Naive thymus-derived CD4-positive, alpha-beta T cell (primary cell): ENCODE measurements at places on chromosomes 16 and 17.

- no peak overlapping the region for H3K4me3 ChIP-seq
- no peak overlapping the region for H3K27ac ChIP-seq
- H3K4me1 ChIP-seq: peaks cover 36% of the 10 kb centered on the region
- H3K27me3 ChIP-seq: no peaks in the 10 kb centered on the region
These were observed 2.6 kb downstream of the JMJD6 start for GRCh38 chr17:76723812-76724211.

- DNase-seq: no peak
- no peaks in the 10 kb centered on the region for H3K27me3 ChIP-seq
- no peak overlapping the region for H3K4me3 ChIP-seq
- no peaks in the 10 kb centered on the region for H3K4me1 ChIP-seq
These were observed 536.4 kb downstream of the WWOX start for GRCh38 chr16:78635807-78636206.

GRCh38 chr17:21190078-21190477 is 23.9 kb downstream of the TMEM11 start:
- no peak for DNase-seq
- no peaks in the 10 kb centered on the region for H3K4me1 ChIP-seq
- H3K27me3 ChIP-seq: no peaks in the 10 kb centered on the region

DNA sequence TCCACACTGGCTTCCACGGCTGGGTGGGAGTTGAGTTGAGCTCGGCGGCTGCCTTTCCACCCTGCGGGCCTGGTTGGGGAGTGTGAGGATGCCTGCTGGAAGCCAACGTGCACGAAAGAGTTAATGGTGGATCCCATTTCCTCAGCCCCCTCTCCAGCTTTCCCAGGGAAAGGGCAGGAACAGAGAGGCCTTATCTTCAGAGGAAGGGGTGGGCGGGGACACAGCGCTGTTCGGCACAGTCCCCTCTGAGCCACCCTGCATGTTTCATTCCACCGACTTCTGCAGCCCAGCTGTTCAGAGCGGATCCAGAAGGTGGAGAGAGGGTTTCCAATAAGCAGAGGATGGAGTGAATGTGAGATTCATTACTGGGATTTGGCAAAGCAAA is 295.3 kb downstream of the SEC14L1 start:
- peak overlapping the region; percentile 92 for H3K27ac ChIP-seq
- DNase-seq: no peak
- H3K36me3 ChIP-seq: no peaks in the 10 kb centered on the region
- peaks cover 87% of the 10 kb centered on the region for H3K4me1 ChIP-seq
- H3K4me3 ChIP-seq: peak overlapping the region; percentile 67
- no peaks in the 10 kb centered on the region for H3K27me3 ChIP-seq

GRCh38 chr17:76742958-76743357 is 5.0 kb downstream of the MFSD11 start:
- DNase-seq: no peak
- peaks cover 17% of the 10 kb centered on the region for H3K4me1 ChIP-seq
- H3K36me3 ChIP-seq: peaks cover 4% of the 10 kb centered on the region
- no peak overlapping the region for H3K4me3 ChIP-seq
- no peaks in the 10 kb centered on the region for H3K27me3 ChIP-seq
- no peak overlapping the region for H3K27ac ChIP-seq

DNA sequence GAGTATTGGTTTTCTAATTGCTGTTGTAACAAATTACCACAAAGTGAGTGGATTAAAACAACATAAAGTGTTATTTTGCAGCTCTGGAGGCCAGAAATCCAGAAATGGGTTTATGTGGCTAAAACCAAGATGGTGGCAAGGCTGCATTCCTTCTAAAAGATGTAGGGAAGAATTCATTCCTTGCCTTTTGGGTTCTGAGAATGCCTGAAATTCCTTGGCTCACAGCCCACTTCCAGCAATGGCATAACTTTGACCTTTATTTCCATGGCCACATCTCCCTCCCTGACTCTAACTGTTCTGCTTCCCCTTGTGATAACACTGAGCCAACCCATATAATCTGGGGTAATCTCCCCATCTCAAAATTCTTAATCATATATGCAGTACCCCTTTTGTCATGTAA is 269.6 kb upstream of the RPL38 start:
- no peak overlapping the region for H3K27ac ChIP-seq
- H3K4me3 ChIP-seq: no peak overlapping the region
- no peaks in the 10 kb centered on the region for H3K27me3 ChIP-seq
- H3K4me1 ChIP-seq: no peaks in the 10 kb centered on the region

- H3K36me3 ChIP-seq: peaks cover 3% of the 10 kb centered on the region
- H3K4me1 ChIP-seq: no peaks in the 10 kb centered on the region
These were observed 38.7 kb upstream of the RHBDL3 start for GRCh38 chr17:32226886-32227285.

DNA sequence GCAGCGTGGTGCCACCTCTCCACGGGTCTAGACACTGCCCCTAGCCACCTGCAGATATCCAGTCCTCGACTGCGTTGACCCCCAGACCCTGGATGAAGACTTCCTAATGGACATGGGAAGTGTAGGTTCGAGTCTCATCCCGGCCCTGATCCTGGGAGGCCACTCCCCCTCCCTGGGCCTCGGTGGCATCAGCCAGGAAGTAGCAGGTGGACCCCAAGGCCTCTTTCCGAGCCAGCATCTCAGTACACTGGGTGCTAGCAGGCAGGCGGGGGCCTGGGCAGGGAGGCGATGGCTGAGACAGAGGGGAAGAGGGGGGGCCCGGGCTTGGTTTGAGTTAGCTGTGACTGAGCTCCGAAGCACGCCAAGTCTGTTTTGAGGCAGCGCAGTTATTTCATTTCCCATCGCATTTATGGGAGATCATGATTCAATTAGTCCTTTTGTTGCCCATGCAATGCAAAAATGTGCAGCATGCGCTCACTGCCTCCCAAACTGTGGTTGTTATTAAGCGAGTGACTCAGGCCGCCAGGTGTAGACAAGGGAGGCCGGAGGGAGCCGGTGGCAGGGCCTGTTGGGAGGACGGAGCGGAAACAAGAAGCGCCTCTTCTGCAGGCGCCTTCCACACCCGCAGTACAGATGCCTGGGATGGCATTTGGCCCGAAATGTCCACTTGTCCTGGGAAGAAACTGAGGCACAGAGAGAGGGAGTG is 25.3 kb upstream of the ZNF469 start:
- H3K27me3 ChIP-seq: no peaks in the 10 kb centered on the region
- no peaks in the 10 kb centered on the region for H3K4me1 ChIP-seq
- no peak overlapping the region for H3K4me3 ChIP-seq
- no peak for DNase-seq
- H3K36me3 ChIP-seq: no peaks in the 10 kb centered on the region

GRCh38 chr16:56451753-56452689 is 667 bp downstream of the OGFOD1 start:
- H3K36me3 ChIP-seq: peaks cover 24% of the 10 kb centered on the region
- no peaks in the 10 kb centered on the region for H3K27me3 ChIP-seq
- peak overlapping the region; percentile 92 for H3K27ac ChIP-seq

GRCh38 chr17:73623818-73624217 is 20.4 kb downstream of the SDK2 start:
- no peak overlapping the region for H3K4me3 ChIP-seq

- H3K36me3 ChIP-seq: no peaks in the 10 kb centered on the region
- H3K4me3 ChIP-seq: peak overlapping the region; percentile 50
- no peaks in the 10 kb centered on the region for H3K4me1 ChIP-seq
- no peak for DNase-seq
These were observed 996 bp upstream of the CPNE2 start for GRCh38 chr16:57091200-57091974.

DNA sequence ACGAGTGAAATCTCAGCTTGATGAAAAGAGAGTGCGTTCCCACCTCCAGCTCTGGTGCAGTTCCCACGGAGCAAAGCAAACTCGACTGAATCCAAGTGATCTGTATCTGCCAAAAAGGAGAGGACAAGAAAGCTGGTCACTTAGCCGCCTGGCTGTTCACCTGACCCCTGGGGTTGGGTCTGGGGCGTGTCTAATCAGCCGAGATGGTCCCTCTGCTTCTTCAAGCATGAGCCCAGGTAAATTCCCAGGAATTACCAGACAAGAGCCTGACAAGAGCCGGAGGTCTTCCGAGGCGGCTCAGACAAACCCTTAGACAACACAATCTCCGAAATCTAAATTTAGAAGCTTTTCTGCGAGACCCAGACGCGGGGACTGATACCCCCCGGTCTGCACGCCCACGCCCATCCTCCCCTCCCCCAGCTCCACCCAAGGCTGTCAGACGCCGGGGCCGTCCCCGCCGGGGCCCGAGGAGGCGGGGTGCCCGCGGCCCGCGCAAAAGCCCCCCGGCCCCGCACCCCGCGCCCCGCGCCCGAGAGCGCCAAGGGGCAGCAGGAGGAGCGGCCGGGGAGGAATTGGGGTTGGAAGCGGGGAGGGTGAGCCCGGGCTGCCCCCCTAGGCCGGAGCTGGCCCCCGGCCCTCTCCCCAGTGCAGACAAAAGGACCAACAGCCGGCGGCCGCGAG is 674 bp downstream of the ZNF821 start:
- peak overlapping the region; percentile 67 for H3K4me3 ChIP-seq
- peak overlapping the region; percentile 84 for H3K27ac ChIP-seq
- no peaks in the 10 kb centered on the region for H3K27me3 ChIP-seq

DNA sequence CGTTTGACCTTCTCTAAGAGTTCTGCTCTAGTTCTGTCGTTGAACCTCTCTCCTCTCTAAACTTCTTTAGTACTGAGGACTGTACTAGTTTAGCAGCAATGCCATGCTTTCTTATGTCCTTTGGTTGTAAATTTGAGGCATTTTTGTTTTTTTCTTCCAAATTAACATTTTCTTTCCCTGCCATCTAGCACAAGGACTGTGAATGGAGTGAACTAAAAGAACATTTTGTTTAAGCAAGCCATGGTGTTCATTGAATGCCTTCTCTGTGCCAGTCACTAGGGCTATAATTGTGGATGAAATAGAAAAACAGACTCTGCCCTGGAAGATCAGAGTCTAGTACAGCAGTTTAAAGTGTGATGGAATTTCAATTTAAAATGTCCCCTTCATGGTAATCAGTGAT is 137.9 kb downstream of the FTO start:
- H3K4me1 ChIP-seq: no peaks in the 10 kb centered on the region
- H3K4me3 ChIP-seq: no peak overlapping the region
- no peaks in the 10 kb centered on the region for H3K27me3 ChIP-seq
- DNase-seq: no peak
- H3K36me3 ChIP-seq: no peaks in the 10 kb centered on the region

GRCh38 chr16:69741519-69741918 is 13.2 kb downstream of the NOB1 start:
- DNase-seq: no peak
- no peak overlapping the region for H3K4me3 ChIP-seq
- H3K4me1 ChIP-seq: no peaks in the 10 kb centered on the region
- H3K36me3 ChIP-seq: peaks cover 16% of the 10 kb centered on the region

GRCh38 chr17:81967244-81967532 is 6.2 kb upstream of the NOTUM start:
- H3K27ac ChIP-seq: peak overlapping the region; percentile 58
- peaks cover 23% of the 10 kb centered on the region for H3K4me1 ChIP-seq
- peak overlapping the region; percentile 43 for H3K4me3 ChIP-seq
- no peaks in the 10 kb centered on the region for H3K36me3 ChIP-seq

DNA sequence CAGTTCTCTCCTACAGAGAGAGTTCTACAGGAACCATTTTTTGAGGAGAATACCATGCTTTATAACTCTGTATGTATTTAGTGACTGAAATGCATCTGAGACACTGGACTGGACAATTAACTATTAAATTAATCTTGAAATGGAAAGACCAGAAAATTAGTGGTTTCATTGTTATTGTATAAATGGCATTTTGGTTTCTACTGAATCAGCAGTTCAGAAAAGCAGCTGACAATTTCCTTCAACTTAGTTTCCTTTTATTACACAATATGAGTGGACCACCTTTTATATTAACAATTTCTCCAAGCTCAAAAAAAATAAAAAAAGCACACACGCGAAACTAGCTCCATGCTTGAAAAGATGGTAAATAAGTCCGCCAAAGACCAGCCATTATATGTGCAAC is 66.1 kb upstream of the SLC12A3 start:
- H3K27me3 ChIP-seq: no peaks in the 10 kb centered on the region
- H3K4me1 ChIP-seq: no peaks in the 10 kb centered on the region
- peaks cover 7% of the 10 kb centered on the region for H3K36me3 ChIP-seq
- DNase-seq: no peak

DNA sequence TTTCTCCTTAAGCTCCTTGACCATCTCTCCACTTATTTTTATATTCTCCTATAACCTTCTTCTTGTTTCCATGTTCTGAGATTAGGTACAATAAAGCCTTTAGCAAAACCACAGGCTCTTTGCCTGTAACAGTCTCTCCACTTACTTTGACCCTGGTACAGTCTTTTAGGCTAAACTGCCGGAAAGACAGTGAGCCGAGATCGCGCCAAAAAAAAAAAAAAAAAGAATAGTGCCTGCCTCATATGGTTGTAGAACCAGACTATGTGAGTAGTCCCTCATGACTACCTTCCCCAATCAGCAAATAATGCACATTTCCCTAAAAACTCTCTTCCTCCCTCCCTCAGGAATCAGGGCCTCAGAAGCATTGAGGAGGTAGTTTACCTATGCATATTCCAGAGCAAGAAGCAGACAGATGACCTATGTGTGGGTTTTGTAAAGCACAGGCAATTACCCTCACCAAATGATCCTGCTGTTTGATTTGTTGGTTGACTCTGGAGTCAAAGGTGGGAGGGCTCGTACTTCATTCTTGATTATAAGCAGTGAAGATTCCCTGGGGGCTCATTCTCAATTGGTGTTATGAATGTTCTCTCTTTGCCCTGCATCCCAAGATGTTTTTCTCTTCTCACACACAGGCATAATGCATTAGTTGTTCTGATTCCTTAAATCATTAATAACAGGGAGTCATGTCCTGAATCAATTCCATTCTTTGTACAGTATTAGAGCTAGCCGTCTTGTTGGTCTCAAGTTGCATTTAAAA is 8.9 kb upstream of the NME1 start:
- H3K4me1 ChIP-seq: no peaks in the 10 kb centered on the region
- H3K36me3 ChIP-seq: no peaks in the 10 kb centered on the region
- no peaks in the 10 kb centered on the region for H3K27me3 ChIP-seq
- H3K27ac ChIP-seq: no peak overlapping the region

GRCh38 chr17:35545150-35545549 is 7.7 kb upstream of the SLFN12L start:
- DNase-seq: no peak
- H3K4me3 ChIP-seq: no peak overlapping the region
- H3K36me3 ChIP-seq: no peaks in the 10 kb centered on the region
- no peak overlapping the region for H3K27ac ChIP-seq
- H3K4me1 ChIP-seq: peaks cover 7% of the 10 kb centered on the region
- H3K27me3 ChIP-seq: no peaks in the 10 kb centered on the region
